CD4-positive, alpha-beta T cell treated with Interleukin-15 for 1 hour (primary cell): ENCODE measurements at places on chromosomes 7 and 10.
A peak's percentile ranks its signal among the peaks of the same experiment; 100 is the strongest.

DNA sequence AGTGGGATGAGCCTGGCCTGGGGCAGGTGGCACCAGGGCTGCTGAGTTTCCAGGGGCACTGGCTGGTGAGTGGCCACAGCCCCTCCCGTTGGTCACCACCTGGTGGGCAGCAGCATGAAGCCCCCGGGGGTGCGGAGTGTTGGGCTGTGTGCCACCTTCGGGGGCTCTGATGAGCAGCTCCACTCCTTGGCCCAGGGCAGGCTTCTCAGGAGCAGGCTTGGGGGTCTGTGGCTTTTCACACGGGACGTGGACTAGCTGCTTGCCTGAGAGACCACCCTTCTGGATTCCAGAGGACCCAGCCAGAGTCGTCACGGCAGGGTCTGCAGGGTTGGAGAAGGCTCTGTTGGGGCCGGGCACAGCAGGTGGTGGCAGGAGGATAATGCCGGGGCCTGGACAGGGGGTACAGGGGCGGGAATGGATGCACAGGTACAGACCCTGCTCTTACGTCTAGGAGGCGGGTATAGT, 193.1 kb downstream of the ADARB2 start:
- DNase-seq, result no peak

DNA sequence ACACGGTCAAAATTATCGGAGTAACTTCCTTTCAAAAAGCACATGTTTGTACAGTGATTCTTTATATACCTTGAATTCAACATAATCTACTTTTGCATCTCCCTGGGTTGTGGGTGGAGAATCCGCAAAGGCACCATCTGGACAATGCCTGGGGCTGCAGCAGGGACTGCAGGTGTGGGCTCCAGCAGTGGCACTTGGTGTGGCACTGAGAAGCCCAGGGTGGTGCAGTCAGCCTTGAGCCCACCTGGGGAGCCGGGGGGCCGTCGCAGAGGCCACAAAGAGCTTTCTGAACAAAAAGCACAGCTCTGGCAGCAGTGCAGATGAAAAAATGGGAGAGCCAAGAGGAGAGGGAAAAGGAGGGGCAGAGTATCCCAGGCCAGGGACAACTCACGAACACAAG, 22.2 kb downstream of the PARD3 start:
- no peak for DNase-seq

GRCh38 chr10:116014326-116014725, 258.7 kb downstream of the GFRA1 start:
- DNase-seq, result no peak

- no peak for DNase-seq
Observed at GRCh38 chr10:63219749-63220148, 86.6 kb downstream of the NRBF2 start.

DNA sequence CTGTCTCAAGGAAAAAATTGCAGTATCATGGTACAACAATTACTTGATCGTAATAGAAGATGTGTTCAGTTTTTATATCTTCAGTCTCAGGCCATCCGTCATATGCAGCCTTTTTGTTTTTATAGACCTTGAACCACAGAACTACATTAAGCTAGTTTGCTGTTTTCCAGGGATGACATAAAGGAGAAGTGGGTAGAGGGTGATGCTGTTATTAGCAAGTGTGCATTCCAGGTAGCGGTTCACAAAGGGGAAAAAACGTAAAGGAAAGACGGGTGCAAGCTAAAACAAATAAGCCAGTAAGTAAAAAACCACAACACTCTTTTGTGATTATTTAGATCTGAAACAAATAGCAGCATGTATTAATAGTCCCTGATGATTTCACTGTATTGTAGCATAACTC, 71.7 kb downstream of the BMPR1A start:
- DNase-seq, result no peak

GRCh38 chr7:67788669-67789068, 792.0 kb downstream of the TYW1 start:
- no peak for DNase-seq

GRCh38 chr10:114605155-114605797, 52.8 kb downstream of the ABLIM1 start:
- no peak for DNase-seq

- DNase-seq, result peak; percentile 16
Observed at GRCh38 chr10:132383101-132383500, 13.9 kb upstream of the PWWP2B start.

GRCh38 chr7:47586925-47587324, 5.0 kb upstream of the TNS3 start:
- DNase-seq, result no peak
